COLO829 (cell line): ENCODE measurements at places on chromosomes 7 and 10.
A peak's percentile ranks its signal among the peaks of the same experiment; 100 is the strongest.

DNA sequence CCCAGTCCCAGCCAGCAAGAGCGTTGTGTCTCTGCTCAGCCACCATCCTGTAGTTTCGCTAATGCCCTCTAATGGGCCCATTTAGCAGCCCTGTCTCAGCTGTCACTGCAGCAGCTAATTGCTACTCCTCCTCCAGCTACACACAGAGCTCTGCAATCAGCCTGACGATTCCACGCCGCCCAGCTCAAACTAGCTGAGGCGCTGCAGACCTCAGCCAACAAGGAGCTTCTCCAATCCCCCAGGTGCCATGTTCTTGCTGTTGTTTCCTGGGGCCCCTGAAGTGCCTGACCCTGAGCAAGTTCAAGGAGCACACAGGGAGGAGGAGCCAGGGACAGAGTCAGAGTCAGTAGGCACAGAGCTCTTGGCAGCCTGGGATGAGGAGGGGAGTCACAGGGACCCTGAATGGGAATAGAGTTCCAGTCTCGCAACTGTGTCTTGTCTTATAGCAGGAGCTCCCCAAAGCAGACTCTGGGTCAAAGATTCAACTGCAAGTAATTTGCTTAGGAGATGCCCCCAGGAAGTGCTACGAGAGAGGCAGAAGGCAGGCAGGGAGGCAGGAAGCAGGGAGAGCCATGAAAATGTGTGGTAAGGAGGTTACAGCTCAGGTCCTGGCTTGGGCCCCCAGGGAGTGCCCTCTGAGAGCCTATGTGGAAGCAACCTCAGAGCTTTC, 135.8 kb upstream of the UNC5B start:
- DNase-seq, result no peak

GRCh38 chr7:70177166-70177565, 578.9 kb downstream of the AUTS2 start:
- DNase-seq, result no peak

- DNase-seq, result no peak
Measured at GRCh38 chr10:9172276-9172675, 1117.8 kb downstream of the GATA3 start.

- DNase-seq, result no peak
Measured at GRCh38 chr7:28065721-28066285, 114.8 kb downstream of the JAZF1 start.

DNA sequence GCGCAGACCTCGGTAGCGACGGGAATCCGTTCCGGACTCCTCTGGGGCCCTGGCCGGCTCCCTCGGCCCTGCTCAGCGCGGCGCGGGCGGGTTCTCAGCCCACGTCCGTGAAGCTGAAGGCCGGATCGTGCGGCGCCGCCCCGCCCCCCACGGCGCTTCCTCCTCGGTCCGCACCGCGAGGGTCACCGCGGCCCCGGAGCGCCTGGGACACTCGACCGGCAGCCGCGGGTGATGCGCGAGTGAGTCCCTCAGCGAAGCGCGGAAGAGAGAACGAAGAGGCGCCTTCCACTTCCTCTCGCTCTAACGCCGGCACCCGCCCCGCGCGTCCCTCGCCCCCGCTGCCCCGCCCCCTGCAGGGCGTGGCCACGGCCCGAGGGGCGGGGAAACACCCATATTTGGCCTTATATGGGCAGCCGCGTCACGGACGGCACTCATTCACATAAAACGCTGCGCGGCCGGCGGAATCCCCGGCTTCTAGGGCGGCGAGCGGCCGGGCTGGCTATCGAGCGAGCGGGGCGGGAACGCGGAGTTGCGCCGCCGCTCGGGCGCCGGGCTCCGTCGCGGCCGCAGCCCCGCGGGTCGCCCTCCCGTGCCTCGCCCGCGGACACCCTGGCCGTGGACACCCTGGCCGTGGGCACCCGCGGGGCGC, at the start of gene DUSP5:
Gene DUSP5, plus strand, starts transcription at position 470 of the 649 bp plus-strand sequence. CDS start 215 bp downstream, outside the sequence.
- DNase-seq, result peak; percentile 78

DNA sequence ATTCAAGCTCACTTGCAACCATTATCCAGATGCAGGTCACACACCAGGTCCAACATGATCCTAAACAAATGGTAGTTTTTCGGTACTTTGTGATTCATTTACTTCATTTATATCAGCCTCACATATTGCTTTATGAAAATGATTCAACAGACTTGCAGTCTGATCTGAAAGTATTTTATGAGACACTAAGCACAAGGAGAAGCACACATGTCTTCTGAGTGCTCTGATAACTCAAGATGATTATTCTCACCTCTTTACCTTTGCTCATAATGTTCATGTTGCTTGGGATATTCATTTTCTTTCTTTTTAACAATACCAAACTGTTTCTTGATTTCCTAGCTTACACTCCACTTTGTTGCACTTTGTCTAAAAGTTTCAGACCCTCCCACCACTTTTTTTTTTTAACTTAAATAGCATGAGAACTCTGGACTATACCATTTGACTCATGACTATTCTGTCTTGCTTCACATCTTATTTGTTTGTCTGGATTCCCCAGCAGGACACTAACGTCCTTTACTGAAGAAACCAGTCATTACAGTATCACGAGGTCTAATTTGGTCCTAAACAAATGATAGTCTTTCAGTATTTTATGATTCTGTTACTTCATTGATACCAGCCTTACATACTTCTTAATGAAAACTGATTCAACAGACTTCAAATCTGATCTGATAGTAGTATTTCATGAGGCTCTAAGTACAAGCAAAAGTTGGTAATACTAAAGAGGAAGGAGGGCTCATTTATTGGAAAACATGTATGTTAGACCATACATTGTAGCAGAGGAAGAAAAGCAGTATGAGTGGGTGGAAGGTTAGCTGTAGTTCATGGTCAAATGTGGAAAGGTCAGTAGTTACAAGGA, 171.8 kb upstream of the AHR start:
- no peak for DNase-seq
